ENCODE measurements at places on chromosomes 16 and 17. TPM values are rescaled to one million over a fixed set of nuclear protein-coding genes. Genes with fewer than 3 reads are reported as not detected.
A peak's percentile ranks its signal among the peaks of the same experiment; 100 is the strongest.

DNA sequence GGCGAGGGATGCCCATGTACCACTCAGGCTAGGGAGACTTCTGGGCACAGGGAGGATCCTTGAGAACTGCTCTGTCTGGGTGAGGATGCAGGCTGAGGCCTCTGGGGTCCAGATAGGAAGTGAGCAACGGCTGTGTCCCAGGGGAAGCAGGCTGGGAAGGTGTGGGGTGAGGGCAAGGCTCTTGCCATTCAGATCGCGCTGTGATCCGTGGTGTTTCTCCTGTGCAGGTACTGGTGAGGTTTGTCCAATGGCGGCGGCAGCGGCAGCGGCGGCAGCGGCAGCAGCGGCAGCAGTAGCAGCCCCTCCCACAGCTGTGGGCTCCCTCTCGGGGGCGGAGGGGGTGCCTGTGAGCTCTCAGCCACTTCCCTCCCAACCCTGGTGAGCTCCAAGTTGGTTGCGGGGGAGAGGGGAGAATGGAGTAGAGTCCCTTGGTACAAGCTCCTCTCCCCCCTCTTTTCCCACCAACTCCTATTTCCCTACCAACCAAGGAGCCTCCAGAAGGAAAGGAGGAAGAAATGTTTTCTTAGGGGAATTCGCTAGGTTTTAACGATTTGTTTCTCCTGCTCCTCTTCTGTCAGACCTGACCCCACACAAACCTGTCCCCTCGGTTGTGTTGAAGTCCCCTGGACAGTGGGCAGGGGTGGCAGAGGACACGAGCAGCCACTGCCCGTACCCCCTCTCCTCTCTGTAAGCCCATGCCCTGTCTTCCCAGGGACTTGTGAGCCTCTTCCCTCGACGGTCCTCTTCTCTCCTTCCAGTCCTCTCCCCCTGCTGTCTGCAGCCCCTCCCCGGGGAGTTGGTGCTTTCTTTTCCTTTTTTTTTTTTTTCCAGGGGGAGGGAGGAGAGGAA lies 1.9 kb upstream of the PRRT2 start:
- DNase-seq, result peak; percentile 58

The NOTUM gene
- 0.22 TPM for total RNA-seq

GRCh38 chr17:65664266-65664665 lies 102.8 kb upstream of the AXIN2 start:
- no peak for DNase-seq

- peak; percentile 66 for DNase-seq
Observed at GRCh38 chr16:21083729-21084268, 66.8 kb downstream of the DNAH3 start.

The TBKBP1 gene
- 11.3 TPM for total RNA-seq

- DNase-seq, result peak; percentile 16
Observed at GRCh38 chr16:67805718-67806427, 487 bp downstream of the RANBP10 start.

The C17orf78 gene
- not detected for total RNA-seq

- DNase-seq, result no peak
Observed at GRCh38 chr17:29243792-29244191, 2.9 kb upstream of the CRYBA1 start.

- DNase-seq, result no peak
Observed at GRCh38 chr17:68457168-68457538, at the start of gene WIPI1. TSS of gene WIPI1 (minus strand) at chr17:68457496. CDS start at chr17:68457421, 75 bp downstream.

DNA sequence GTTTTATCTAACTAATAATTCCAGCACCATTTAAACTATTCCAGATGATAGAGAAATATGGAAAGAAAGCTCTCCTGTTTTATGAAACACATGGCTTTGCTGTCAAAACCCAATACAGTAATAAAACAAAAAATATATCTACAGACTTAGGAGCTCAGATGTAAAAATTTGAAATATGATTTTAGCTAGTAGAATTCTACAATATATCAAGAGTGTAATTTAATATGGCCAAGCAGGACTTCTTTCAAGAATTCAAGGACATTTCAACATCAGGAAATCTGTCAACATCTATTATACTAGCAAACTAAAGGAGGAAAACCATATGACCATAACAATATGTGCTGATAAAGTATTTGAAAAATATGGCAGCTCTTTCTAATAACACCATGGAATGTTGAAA lies 57.5 kb downstream of the CCDC182 start:
- no peak for DNase-seq

The AXIN2 gene
- total RNA-seq, result 3.9 TPM

The C16orf96 gene
- 0.17 TPM for total RNA-seq

DNA sequence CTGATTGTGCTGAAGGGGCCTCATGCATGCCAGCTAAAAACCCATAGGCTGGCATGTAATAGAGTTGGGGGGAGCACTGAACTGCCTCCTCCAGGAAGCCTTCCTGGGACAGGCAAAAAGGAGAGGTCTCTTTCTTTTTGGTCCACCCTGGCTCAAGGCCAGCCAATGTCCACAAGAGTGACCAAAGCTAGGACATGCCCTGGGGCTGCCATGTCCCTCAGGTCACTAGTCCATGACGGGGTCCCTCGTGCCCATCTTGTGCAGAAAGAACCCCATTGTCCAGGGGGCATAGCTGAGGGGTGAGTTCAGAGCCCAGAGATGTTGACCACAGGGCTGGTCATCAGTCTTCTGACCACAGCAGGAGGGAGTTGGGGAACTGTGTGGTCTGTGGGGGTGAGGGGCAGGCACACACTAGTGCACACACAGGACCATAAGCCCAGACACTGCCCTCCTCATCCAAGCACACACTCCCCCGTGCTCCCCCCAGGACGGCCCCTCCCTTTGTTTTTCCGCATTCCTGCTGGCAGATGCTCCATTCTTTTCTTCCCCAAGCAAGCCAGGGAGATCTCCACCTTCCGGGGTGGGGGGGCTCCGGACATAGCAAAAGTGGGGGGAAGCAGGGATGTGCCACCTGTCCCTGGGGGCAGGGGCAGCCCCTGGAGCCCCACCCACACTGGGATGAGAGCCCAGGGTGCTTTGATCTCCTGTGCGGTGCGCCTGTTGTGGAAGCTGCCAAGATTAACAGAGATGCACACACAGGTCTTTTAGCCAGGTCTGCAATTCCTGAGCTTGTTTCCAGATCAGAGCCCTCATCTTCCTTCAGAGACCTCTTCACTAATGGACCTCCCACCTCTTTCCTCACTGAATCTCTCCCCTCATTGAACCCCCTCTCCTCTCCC lies 25.2 kb upstream of the PHB1 start:
- peak; percentile 3 for DNase-seq

DNA sequence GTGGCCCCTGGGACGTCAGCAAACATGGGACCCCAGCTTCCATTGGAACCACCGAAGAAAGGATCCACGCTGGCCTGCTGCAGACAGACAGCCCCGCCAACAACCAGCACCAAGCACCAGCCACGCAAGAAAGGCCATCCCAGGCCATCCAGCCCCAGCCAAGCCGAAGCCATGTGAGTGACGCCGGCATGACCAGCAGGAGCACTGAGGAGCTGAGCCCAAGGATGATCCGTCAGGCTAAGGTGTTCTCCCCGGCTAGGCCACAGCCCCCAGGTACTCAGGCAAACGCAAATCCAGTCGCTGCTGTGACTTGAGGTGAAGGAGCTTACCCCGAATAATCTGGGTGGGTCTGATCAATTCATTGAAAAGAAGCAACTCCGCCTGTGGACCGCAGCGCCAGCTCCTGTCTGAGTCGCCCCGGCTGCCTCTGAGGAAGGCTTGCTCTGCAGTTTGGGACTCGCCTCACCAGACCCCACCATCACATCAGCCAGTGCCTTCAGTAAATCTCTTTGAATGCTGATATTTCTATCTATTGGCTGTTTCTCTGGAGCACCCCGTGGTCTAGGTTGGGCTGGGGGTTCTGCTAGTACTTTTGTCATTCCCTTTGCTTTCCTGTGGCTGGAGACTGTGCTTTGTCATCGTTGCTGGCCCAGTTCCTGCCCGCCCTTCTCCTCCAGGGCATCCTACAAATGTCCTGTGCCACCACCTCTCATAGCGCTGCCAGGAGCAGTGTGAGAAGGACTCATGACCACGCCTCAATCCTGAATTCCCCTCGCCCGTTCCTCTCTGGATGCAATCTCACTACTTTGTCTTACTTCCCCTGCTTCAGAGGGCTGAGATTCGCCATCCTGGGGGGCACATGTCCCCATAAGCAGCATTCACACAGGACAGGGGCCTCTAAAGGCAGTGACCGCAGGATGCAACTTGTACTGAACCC lies 8.1 kb upstream of the CBX2 start:
- no peak for DNase-seq

- no peak for DNase-seq
Observed at GRCh38 chr16:74836111-74836671, 61.6 kb upstream of the FA2H start.
